NCI-H510A treated with DMSO at 0.1 percent for 48 hours (cell line): ENCODE measurements at places on chromosomes 12 and 14.

GRCh38 chr12:52486166-52487105 lies 6.6 kb downstream of the KRT6A start:
- no peak for DNase-seq

DNA sequence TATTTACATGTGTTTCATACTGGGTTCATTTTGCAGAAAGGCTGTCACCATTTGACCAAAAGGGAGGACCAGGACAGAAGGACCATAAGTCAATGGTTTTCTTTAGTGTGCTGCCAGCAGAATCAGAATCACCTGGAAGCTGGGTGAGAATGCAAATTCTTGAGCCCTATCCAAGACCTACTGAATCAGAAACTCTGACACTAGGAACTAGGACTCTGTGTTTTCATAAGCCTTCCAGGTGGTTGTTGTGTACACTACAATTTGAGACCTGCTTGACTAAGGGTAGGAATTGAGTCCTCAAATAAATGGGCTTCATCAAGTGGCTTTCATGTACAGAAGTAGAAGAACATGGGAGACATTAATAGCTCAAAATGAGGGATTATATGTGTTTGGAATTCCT lies 32.2 kb downstream of the PDE6H start:
- DNase-seq, result no peak

DNA sequence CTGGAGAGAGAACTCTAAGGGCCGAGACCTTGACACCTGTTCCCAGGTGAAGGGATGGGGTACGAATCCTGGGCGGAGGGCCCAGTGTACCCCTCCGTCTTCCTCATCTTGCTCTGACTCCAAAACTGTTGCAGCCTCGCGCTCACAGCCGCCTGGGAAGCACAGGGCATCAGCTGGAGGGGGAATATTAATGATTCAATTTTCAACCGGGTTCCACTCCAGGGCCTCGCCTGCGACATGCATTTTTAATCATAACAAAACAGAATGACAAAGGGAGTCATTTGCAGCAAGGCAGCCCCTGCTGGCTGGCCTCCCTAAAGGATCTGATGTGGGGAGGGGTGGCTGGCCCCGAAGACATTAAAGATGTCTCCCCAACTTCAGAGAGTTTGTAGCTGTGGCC lies 41.6 kb upstream of the ESRRB start:
- no peak for DNase-seq

- DNase-seq, result peak; percentile 38
These were observed 75.3 kb upstream of the FAR2 start for GRCh38 chr12:29073631-29074239.

DNA sequence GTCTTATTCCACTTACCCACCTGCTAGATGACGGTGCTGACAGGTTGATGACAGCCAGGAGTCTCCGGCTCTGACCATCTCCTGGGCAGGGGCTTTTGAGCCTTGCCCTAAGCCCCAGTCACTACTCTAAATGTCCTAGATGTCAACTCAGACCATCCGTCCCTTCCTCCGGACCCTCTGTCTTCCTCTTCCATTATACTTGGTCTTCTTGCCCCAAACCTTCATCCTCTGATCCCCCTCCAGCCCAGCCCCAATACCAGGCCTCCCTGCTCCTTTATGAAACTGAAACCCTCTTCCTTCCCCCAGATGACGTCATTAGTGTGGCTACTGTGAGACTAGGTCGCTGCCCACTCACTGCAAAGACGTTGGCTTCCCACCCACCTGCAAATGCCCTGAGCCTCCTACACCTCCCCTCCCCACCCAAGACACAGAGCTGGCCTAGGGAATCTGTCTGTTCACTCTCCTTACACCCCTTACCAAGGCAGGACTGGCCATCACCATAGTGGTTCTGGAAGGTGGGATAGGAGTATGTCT lies 10.1 kb downstream of the KRT71 start:
- DNase-seq, result no peak
